ENCODE measurements at places on chromosomes 16 and 17.

- DNase-seq, result no peak
Observed at GRCh38 chr17:27283060-27283459, 10.9 kb upstream of the WSB1 start.

DNA sequence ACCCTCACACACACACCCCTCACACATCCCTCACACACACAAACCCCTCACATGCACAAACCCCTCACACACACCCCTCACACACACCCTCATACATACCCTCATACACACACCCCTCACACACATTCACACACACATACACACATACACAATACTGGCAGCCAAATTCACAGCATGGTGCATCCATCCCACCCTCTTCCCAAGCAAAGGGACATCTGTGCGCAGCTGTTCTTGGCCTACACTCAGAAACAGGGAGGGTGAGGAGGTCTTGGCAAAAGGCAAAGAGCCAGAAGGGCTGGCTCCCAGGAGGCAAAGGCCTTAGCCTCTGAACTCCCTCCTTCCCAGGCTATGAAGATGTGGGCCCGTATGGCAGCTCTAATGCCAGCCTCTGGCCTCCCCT, 23.4 kb downstream of the C17orf67 start:
- DNase-seq, result no peak

DNA sequence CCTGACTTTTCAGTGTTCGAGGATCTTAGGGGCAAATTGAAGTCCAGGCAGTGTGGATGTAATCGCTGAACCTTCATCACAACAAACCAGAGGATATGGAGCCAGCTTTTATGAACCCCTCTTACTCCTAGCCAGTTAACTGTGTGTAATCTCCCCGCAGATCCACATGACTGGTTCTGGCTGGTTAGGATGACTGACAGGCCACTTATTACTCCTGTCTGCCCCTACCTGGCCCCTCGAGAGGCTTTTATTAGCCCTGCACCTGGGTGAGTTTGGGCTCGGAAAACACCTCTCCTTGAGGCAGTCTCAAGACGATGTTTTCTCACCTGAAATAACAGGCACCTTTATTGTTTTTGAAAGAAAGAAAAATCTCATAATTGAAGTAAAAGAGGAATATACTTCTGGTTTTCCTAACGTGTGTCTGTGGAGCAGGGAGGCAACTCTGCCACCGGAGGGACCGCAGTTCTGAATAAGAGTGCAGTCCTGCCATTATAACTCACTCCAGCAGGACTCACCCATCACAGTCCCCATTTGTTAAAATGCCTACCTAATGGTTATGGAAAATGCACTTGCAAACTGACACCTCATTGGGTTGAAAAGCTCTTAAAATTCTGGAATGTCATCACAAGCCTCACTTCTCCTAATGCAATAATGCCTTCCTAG, 291.9 kb upstream of the N4BP1 start:
- no peak for DNase-seq

DNA sequence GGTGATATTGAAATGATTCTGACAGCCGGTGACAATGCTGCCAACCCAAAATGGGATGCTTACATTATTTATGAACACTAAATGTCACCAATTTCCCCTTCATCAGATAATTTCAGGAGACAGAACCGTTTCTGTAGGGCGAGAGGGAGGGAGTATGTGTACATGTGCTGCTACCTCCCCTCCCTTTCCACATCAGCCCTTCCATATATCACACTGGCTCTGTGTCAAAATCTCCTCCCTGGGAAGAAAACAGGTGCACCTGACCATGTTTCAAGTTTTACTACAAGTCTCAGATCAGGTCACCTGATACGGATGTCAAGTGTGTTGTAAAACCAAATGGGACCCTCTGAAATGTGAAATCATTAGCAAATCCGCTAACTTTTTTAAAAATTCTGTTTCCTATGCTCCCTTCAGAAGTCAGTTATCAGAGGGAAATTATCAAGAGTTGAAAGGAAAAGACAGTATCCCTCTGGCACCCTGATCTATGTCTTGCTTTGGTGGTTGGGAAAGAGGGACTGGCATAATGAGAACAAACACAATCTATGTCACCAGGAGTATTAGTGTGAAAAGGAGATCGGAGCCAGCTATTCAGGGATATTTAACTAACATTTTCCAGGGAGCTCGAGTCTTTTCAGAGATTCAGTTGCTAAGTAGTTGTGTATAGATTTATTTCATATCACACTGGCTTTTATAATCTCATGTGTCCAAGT, 1002.3 kb upstream of the CDH8 start:
- no peak for DNase-seq

GRCh38 chr16:70796301-70796700, 4.7 kb downstream of the VAC14 start:
- DNase-seq, result no peak

All from adipocyte (in vitro differentiated cells).